Osteoblast (primary cell): ENCODE measurements at places on chromosomes 12 and 14. TPM values are rescaled to one million over a fixed set of nuclear protein-coding genes. Genes with fewer than 3 reads are reported as not detected.

DNA sequence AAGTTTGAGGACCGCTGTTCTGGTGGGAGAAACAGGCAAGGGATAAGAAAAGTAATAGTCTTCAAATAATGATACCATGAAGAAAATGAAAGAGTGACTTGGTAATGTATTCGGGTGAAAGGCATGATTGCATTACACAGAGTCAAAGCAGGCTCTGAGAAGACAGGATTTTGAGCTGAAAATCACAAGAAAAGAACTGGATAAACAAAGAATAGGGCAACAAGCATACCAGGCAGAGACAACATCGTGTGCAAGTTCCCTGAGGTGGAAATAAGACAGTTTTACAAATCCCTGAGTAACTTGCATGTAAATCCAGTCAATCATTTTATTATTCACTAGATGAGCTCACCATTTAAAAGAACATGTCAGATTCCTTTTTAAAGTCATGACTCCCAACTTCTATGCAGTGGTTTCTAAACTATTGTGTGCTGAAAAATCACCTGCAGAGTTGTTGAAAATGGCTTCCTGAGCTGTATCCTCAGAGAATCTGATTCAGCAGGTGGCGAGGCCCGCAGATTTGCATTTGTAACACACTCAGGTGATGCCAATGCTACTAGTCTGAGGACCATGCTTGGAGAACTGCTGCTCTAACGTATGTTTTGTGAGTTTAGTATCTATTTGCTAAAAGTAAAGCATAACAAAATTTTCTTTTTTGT, 133.0 kb upstream of the ABCD2 start:
- no peak for DNase-seq

DNA sequence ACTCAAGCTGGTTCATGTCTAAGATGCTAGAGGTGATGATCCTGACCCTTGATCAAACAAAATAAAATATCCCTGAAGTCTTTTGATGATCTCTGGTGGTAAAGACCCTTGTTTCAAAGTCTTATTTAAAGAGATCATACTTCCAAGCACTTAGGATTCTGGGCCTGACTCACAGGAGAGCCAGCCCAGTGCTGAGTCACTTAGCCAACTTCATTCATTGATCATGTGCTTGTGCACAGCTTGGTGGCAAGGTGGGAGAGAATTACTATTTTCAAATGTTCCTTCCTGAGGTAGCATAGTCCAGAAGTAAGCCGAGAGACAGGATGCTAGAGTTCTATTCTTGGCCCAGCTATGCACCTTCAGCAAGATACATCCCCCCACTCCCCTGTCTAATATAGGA, 40.6 kb downstream of the SCN8A start:
- peak; percentile 58 for DNase-seq

Gene FAM216A
- 7.2 and 8.3 TPM in 2 replicates for total RNA-seq

- no peak for DNase-seq
Observed at GRCh38 chr14:23695664-23695999, 59.5 kb downstream of the DHRS2 start.
